ENCODE measurements at places on chromosomes 5 and 9.

GRCh38 chr5:65037831-65038815, 269.4 kb downstream of the CWC27 start:
- DNase-seq = no peak

- DNase-seq = no peak
Observed at GRCh38 chr5:165310031-165310430, 1804.6 kb downstream of the MAT2B start.

DNA sequence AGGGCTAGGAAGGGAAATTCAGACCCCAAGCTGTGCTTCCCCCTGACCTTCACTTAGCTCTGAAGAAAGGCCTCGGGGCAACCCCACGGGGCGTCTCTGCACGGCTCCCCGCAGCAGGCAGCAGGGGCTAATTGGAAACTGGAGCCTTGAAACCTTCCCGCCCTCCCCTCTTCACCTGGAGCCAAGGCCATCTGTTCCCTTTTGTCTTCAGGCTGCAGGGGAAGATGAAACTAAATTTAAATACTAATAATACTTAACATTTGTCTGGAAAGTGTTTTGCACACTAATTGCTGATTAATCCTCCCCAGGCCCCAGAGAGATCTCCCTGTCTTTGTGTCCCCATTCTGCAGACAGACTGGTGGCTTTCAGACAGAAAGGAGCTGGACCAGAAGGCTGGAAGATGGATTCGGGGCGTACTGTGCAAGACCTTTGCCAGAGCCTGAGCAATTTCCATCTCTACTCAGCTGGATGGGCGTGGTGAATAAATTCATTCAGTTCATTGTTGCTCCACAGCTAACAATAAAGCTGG, 34.1 kb upstream of the CPLX2 start:
- DNase-seq = no peak

GRCh38 chr9:128683340-128684064, 5.5 kb upstream of the SET start:
- DNase-seq = no peak

- no peak for DNase-seq
Observed at GRCh38 chr9:88991066-88992034, at the start of gene S1PR3. TSS of gene S1PR3 (plus strand) at chr9:88991468. CDS start at chr9:89001201, 9,733 bp downstream.

- no peak for DNase-seq
Observed at GRCh38 chr5:97529354-97529985, 346.4 kb upstream of the RIOK2 start.

- no peak for DNase-seq
Observed at GRCh38 chr9:27433631-27434325, 90.3 kb upstream of the IFNK start.

Data from NCI-H2029 treated with DMSO at 0.1 percent for 48 hours (cell line).